SJSA1 (cell line): ENCODE measurements at places on chromosomes 1 and 21. TPM values are rescaled to one million over a fixed set of nuclear protein-coding genes. Genes with fewer than 3 reads are reported as not detected.

GRCh38 chr21:43931489-43931888 lies 66.5 kb downstream of the AGPAT3 start:
- DNase-seq = no peak

DNA sequence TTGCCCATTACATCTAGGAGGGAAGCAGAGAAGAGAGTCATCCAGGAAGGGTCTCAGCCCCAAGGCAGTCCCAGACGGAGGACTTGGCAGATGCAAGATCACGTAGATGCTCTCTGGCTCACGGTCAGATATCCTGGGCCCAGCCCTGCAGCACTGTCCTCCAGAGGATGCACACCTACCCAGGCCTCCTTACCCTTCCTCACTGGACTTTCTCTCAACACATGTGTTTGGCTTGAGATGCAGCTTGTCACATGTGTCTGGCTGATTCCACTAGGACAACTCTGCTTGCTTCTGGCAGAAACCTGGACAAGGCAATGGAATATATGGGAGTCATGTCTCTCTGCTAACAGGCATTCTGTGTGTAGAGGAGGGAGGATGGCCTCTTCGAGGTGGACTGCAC lies 32.4 kb upstream of the POU3F1 start:
- DNase-seq = no peak

DNA sequence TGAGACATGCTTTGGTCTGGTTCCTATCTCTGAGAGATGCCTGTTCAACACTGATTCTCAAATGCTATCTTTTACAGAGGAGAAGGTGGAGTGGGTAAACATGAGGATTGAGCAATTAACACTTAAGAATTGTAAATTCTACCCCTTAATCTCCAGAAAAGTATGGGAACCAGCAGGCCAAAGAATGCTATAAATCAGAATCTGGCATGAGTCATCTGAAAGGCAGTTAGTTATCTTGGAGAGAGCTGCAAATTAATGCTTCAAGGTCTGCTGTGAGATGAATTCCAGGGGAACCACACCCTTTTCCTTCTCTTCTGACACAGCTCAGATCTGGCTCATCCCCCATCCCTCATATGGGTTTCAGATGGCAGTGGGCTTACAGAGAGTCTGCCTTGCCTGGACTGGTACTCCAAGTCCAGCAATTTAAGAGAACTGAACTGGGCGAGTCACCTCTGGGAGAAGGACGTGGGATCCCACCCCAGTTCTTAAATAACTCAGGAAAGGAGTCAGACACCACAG lies 5.2 kb downstream of the S100A10 start:
- DNase-seq = peak; percentile 84

- peak; percentile 63 for DNase-seq
These were observed at the start of gene SAMD13 for GRCh38 chr1:84301004-84301784. SAMD13 (plus strand) TSS chr1:84301708; CDS start chr1:84303235, 1,527 bp downstream.

- no peak for DNase-seq
These were observed 155.1 kb upstream of the CAMK1G start for GRCh38 chr1:209428241-209428921.

GRCh38 chr1:235972311-235972689 lies 92.6 kb downstream of the NID1 start:
- DNase-seq = peak; percentile 69

DNA sequence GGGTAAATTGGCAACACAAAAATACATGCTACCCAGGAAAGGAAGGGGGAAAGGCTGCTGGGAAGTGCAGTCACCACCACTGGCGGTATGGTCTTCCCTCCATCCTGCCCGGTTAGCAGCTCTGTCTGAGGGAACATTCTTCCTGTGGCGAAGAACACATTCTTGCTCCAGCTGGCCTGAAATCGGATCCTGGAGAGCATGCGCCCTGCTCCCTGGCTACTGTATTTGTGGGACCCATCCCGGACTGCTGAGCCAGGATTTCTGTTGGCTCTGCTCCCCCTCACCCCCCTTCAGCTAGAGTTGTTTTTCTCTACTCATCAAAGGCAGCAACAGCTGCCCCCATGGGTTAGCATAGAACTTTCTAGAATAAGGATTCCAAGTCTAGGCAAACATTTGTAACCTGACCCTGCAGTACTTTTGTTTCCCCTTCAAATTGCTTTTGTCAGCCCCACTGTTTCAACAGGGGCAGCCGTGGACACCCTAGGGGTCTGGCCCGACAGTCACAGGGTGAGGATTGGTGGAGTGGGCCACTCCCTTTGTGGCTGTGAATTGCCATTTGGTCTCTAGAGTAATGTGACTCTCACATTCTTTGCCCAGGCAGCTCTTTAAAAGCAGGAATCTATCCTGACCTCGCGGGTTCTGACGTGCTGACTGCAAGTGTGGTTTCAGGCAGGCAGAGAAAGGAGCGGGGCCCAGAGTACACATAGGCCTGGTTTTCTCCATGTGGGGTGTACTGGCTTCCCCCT lies 157.7 kb downstream of the TOMM20 start:
- peak; percentile 84 for DNase-seq

DNA sequence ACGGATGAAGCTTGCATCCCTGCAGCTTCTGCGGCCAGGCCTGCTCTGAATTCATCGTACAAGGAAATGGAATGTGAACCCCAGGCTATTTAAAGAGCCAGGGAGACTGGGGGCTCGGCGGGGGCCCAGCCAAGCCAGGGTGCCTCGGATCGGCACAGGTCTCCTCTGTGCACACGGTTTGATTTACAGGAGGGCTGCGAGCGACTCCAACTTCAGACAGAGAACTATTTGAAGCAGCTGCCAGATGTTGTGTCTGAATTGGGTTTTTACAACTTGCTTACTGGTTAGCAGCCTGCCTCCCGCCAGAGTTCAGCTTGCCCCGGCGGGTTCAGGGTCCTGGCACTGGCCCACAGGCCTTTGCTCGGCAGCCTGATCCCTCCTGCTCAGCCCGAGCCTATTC lies 83.2 kb downstream of the SPSB1 start:
- no peak for DNase-seq

- DNase-seq = no peak
These were observed 849.8 kb downstream of the USP25 start for GRCh38 chr21:16579538-16579937.

DNA sequence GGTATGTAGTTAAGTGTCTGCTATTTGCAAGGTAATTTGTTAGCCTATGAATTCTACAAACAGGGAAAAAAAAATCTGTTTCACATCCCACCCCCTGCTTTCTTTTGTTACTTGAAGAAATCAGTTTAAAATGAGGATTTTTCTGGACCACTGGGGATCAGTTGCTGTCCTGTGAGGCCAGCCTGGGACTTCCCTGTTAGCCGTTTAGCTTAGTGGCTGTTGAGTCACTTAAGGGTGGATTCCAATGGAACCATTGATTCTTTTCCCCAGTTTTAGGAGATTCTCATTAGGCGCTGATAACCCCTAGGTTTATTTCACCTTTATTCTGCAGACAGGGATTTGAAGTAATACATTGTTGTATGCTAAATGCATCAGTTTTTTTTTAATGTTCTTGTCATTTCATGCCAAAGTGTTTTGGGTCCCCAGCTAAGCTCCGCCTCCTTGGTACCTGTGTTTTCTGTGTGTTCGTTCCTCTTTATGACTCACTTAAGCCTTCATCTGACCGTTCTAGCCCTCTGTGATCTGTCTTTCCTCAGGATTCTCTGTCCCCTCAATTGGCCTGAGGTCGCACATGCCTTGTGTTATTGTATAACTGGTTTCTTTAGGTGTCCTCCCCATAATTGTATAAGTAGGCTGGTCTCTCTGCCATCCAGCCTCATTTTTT lies 59.3 kb downstream of the NOS1AP start:
- no peak for DNase-seq

- DNase-seq = no peak
These were observed 6.9 kb downstream of the DMAP1 start for GRCh38 chr1:44220001-44220751.

- DNase-seq = peak; percentile 95
These were observed at the start of gene TUFT1 for GRCh38 chr1:151540021-151540981. TUFT1 (plus strand) TSS chr1:151540309; CDS start chr1:151540367, 58 bp downstream.

DNA sequence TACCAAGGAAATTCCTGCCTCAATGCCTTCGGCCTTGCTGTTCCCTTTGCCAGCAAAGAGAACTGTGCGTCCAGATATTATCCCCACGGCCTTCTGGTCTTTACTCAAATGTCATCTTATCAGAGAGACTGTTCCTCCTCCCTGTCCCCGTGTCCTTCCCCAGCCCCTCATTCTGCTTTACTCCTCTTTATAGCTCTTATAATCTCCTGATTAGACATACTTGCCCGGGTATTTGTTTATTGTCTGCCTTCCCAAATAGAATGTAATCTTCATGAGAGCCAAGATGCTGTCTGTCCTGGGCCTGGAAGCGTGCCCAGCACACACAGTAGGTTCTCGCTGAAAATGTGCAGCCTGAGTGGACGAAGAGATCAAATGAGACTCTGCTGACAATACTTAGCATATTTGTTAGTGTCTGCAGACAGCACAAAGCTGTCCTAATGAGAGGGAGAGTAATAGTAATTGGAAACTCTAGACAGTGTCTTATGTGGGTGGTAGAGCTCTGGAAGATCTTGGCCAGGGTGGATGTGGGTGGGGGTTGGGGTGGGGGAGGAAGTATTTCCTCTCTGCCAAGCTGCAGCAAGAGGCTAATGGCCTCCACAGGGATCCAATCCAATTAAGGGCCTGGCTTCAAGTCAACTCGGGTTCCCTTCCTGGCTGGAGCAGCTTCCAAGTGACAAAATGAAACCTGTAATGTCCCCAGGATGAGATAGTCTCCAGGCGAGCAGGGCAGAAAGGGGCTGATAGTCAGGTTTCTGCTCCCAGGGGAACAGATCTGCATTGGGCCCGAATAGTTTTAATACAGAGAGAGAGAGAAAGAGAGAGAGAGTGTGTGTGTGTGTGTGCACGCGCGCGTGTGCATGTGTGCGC lies 9.5 kb upstream of the CLIC4 start:
- no peak for DNase-seq

GRCh38 chr1:246372559-246372958 lies 134.5 kb downstream of the SMYD3 start:
- DNase-seq = no peak

GRCh38 chr1:238465449-238465848 lies 574.7 kb upstream of the ZP4 start:
- peak; percentile 34 for DNase-seq

MATN1 gene
- total RNA-seq = 0.26 TPM in 1 of 2 replicates, not detected in the other

NBPF4 gene
- total RNA-seq = not detected in 2 replicates

ILF2 gene
- 347 and 370 TPM in 2 replicates for total RNA-seq

RPAP2 gene
- 19.1 and 21.9 TPM in 2 replicates for total RNA-seq

PGLYRP4 gene
- not detected in 2 replicates for total RNA-seq

CELA3B gene
- total RNA-seq = not detected in 2 replicates

PRSS38 gene
- not detected in 2 replicates for total RNA-seq

RSPH1 gene
- not detected in 2 replicates for total RNA-seq
